Epithelial cell of esophagus (primary cell): ENCODE measurements at places on chromosomes 4 and X.

DNA sequence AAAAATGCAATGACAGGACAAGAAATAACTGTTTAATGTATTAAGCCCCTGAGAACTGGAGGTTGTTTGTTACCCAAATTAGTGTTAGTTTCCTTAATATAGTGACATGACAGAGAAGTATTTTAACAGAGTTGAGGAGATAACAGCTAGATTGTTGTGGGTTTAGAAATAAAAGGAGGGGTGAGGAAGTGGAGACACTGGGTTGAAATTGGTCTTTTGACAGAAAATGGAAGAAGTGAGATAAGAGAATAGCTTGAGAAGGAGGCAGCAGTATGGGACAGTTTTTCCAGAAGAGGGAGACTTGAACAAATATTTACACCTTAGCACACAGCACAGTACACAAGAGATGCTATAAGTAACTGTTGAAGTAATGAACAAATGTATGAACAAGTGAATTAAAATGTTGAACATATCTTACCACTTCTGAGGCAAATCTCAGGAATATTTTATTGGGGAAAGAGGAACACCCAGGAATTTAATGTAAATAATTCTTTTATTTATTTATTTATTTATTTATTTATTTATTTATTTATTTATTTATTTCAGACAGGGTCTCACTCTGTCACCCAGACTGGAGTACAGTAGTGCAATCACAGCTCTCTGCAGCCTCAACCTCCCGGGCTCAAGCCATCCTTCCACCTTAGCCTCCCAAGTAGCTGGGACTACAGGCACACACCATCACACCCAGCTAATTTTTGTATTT is 58.0 kb upstream of the EGFL6 start:
- DNase-seq = no peak

GRCh38 chrX:118350706-118351105 is 4.8 kb downstream of the WDR44 start:
- DNase-seq = no peak

GRCh38 chrX:128699716-128700285 is 647.6 kb upstream of the ACTRT1 start:
- DNase-seq = no peak

DNA sequence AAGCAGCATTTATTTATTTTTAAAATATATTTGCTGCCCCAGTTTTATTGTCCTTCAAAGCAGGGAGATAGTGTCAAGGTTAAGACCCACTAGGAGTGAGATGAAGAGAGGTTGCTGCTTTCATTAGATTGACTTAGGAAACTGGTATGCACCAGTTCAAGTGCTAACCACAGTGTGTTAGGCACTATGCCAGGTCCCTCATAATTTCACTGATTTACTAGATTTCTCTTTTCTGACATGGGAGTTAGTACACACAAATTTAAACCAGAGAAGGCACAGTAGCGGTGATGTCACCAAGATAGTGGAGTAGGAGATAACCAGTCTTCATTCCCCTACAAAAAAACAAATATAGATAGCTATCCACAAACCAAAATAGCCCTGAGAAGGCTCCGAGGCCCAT is 14.3 kb downstream of the RRAGB start:
- DNase-seq = no peak

GRCh38 chrX:74160358-74160757 is 143.6 kb upstream of the ZCCHC13 start:
- DNase-seq = no peak

DNA sequence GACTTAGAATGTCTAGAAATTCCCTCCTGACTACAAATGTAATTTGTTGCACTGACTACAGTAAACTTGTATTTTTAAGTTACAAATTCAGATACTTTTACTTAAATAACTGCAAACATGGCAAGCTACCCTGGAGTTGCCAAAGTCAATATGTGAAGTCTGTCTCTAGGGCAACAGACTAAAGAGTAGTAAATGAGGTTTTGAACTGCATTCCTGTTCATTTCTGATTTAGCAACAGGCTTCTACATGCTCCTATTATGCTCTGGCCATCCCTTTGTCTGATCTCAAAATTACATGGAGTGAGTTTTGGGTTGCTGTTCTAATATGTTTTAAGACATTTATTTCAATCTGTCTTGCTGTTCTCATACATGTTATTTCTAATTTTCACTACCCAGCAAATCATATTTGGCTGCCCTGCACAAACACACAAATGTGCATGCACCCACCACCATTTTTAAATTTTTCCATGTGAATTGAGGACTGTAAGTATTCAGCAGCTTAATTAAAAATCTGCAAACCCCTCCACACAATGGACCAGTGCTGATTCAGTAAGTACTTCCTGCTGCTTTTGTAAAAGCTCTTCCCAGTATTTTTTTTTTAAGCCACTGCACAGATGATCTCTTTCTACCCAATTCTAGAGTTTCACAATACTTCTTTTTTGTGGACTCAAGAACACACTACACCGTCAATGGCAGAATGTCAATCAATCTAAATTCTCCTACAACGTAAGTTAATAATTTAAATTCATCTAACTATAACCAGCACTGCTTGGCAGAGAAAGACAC is 26.7 kb downstream of the SH3RF1 start:
- peak; percentile 65 for DNase-seq
